ENCODE measurements at places on chromosomes 2 and 18.

- no peak for DNase-seq
Observed at GRCh38 chr2:22890132-22890531, 494.8 kb upstream of the KLHL29 start.

DNA sequence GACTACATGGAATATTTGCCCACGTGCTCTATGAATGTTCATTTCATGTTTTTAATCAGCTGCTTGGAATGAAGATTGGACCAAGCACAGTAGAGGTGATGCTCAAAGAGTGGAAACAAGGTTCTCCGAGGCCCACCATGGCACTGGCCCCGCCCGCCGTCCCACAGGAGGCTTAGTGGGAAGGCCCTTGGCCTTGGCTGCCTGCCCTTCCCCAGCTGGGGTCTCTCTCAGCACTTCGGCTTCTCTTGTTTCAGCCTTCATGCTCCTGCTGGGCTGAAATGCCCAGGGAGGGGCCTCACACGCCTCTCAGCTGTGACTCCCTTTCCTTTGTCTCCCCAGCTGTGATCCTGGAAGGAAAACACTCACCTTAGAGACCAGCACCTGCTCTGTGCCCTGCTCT lies 833.2 kb downstream of the GALR1 start:
- DNase-seq, result no peak

- no peak for DNase-seq
Observed at GRCh38 chr18:42094875-42095274, 139.8 kb downstream of the PIK3C3 start.

- DNase-seq, result no peak
Observed at GRCh38 chr2:68328901-68329300, 9.2 kb upstream of the CNRIP1 start.

GRCh38 chr2:196437626-196438025 lies 201.9 kb upstream of the CCDC150 start:
- no peak for DNase-seq

- DNase-seq, result no peak
Observed at GRCh38 chr18:46413684-46414083, 243.3 kb downstream of the LOXHD1 start.

GRCh38 chr2:111134055-111134454 lies 13.3 kb downstream of the BCL2L11 start:
- no peak for DNase-seq

GRCh38 chr2:241869087-241869961 lies at the start of gene RTP5:
Gene RTP5, plus strand, starts transcription at chr2:241869729. Its CDS starts 28 bp downstream, at chr2:241869757.
- no peak for DNase-seq

- no peak for DNase-seq
Observed at GRCh38 chr2:198517976-198518375, 713.6 kb downstream of the PLCL1 start.

- DNase-seq, result no peak
Observed at GRCh38 chr2:120867290-120868241, 131.9 kb downstream of the GLI2 start.

- no peak for DNase-seq
Observed at GRCh38 chr2:133504566-133505505, 63.4 kb downstream of the NCKAP5 start.

- peak; percentile 85 for DNase-seq
Observed at GRCh38 chr2:218396688-218397462, 2.8 kb upstream of the CTDSP1 start.

DNA sequence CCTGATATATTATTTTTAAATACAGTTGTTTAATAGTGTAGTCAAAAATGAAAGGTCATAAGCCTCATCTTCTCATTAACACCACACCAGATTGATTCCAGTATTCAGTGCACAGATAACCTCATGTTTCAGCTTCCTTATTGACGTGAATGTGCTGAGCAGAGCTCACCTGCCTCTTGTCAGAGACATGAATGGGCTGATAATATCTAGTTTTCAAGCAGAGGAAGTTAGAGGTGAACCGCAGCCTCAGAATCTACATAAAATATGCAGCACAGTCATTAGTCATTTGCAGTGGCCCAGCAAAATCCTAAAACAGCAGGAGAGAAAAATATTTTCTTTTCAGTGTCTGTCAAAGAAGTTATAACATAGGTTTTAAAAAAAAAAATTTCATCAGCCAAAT lies 216.2 kb downstream of the GBX2 start:
- DNase-seq, result peak; percentile 34

DNA sequence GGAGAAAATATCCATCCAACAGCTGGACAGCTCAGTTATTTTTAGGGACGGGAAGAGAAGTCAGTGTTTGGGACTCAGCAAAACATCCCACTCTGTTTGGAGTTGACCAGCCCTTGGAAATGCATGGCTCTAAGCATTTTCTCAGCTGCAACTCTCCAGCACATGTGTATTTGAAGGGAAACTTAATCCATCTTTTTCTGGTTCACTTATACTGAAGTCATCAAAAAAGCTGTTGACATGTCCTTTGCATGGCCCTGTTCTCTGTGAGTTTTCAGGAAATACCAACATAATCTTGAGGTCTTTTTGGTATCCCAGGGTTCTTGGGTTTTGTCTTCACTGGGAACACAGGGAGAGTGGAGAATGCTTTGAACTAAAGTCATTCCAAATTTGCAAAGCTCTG lies 91.9 kb upstream of the CELF4 start:
- no peak for DNase-seq

DNA sequence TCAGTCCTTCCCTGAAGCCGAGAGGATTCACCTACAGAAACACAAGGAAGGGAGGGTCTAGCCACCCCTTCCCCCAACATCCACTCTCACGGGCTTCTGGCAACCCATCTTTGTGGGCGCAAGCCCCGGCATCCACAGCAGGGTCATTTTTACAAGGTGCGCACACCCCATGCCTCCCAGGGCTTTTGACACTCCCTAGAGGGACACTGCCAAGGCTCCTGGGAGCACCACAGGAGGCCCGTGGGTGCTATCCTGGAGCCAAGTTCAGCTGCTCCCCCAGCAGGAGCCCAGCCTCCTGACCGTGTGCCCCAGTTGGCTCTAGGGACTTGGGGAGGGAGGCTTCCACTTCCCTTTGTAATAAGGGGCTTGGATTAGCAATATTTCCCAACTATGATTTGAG lies 251.6 kb downstream of the TNS1 start:
- no peak for DNase-seq

- no peak for DNase-seq
Observed at GRCh38 chr2:135931776-135932443, 53.5 kb downstream of the DARS1 start.

DNA sequence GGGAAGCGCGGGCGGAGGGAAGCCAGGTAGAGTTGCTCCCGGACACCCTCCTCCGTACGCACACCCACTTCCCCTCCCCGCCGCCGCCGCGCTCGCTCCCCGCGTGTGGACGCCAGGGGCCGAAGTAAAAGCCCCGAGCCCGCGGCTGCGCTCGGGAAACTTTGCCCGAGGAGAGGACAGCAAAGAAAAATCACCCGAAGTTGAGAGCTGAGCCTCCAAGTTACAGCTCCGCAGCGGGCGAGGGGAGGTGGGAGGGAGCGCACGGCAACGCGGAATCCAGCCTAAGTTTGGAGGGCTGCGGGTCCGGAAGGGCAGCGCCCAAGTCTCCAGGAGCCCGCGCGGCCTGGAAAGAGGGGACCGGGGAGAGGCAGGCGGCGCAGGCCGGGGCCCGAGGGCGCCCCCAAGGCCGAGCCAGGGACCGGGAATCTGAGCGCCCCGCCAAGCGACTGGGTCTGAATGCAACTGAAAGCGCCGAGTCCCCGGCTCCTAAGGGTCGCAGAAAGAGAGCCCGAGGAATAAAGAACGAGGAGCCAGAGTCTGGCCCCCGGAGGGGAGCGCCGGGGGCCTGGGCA lies 706 bp upstream of the BCL11A start:
- DNase-seq, result peak; percentile 45

DNA sequence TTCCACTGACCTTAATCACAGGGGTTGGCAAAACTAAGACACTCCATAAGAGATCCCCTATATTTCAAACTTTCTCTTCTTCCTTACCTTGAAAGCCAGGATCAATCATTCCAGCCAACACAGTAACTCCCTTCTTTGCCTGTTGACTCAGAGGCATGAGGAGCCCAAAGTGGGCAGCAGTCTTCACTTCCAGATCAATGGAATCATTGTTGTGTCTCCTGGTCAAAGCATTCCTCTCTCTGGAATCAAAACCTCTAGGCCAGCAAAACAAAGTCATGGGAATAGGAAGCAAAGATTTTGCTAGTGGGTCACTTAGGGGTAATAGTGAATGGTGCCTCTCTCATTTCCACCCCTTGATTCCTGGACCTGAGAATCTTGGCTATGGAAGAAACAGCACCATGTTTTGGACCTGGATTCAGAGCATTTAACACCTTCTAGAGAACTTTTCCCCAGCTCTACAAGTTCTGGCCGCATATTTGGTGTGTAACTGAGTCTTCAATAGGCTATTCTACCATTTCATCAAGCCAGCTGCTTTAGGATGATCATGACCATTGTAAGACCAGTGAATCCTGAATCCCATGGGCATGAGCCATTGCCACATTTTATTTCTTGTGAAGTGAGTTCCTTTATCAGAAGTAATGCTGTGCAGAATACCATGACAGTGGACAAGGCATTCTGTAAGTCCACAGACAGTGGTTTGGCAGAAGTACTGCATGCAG lies 65.7 kb upstream of the SERPINE2 start:
- no peak for DNase-seq

- peak; percentile 41 for DNase-seq
Observed at GRCh38 chr2:134320930-134321329, 67.1 kb downstream of the MGAT5 start.

DNA sequence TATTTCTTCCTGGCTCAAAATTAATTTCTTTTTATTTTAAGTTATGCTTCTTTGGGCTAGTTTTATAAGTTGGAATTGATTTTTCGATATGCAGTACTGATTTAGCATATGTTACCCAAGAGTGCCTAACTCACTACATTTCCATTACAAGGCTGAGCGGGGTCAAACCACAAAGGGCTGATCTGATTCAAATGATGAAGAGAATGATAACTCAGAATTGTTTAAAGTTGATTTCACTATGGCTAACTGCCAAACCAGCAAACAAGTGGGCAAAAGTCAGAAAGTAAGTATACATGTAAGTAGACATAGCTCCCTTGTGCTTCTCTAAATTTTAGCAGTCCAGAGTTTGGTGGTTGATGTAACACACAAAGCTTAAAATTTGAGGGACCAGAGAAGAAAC lies 35.6 kb downstream of the RAD51AP2 start:
- no peak for DNase-seq

- DNase-seq, result no peak
Observed at GRCh38 chr2:70005216-70005615, 43.8 kb upstream of the ASPRV1 start.

GRCh38 chr18:35822413-35822812 lies 150.1 kb upstream of the RMP24 start:
- no peak for DNase-seq

- no peak for DNase-seq
Observed at GRCh38 chr2:228581731-228582130, 400.2 kb upstream of the SPHKAP start.
